ENCODE measurements at places on chromosomes 5 and 9.

- DNase-seq = no peak
Measured at GRCh38 chr9:84593352-84593751, 76.2 kb upstream of the NTRK2 start.

- no peak for DNase-seq
Measured at GRCh38 chr9:129669946-129670345, 4.5 kb downstream of the PRRX2 start.

GRCh38 chr5:80240368-80240986 is 15.4 kb downstream of the SERINC5 start:
- DNase-seq = no peak

GRCh38 chr5:97047076-97047475 is 95.3 kb downstream of the LIX1 start:
- no peak for DNase-seq

DNA sequence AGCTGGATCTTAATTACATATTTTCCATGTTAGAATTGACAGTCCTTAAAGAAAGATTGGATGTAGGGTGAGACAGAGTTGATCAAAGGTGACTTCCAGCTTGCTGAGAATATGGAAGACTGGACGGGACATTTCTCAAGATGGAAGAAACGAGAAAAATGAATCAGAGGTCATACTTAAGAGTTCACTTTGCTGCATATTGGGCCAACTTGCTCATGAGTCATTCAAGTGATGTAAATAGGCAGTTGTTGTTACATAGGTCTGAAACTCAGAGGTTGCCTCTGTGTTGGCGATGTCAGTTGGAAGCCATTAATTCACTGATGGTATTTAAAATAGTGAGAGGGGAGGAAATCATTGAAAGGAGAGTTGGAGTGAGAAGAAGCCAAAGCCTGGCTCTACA is 132.8 kb downstream of the CD180 start:
- peak; percentile 63 for DNase-seq

- DNase-seq = no peak
Measured at GRCh38 chr5:32707418-32707997, 3.6 kb upstream of the NPR3 start.

GRCh38 chr5:76339919-76340318 is 63.2 kb upstream of the IQGAP2 start:
- DNase-seq = no peak

- no peak for DNase-seq
Measured at GRCh38 chr5:57725658-57726504, 243.3 kb upstream of the ACTBL2 start.

DNA sequence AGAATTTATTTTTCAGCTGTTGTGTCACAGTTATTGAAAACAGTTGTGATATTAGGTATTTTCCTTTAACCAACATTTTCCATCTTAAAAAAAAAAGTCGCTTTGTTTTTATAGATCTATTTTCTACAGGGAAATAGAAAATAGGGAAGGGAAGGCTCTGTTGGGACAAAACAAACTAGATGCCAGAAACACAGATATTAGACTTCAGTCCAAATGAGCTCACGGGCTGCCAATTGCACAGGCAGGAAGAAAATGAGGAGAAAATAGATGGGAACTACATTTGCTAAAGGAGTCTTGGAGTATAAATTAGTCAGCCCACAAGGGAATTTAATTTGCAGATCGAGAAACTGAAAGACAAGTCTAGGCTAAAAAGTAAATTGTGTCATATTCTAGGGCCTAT is 21.4 kb upstream of the ISOC1 start:
- no peak for DNase-seq

GRCh38 chr5:119411361-119412278 is 40.7 kb upstream of the HSD17B4 start:
- peak; percentile 41 for DNase-seq

DNA sequence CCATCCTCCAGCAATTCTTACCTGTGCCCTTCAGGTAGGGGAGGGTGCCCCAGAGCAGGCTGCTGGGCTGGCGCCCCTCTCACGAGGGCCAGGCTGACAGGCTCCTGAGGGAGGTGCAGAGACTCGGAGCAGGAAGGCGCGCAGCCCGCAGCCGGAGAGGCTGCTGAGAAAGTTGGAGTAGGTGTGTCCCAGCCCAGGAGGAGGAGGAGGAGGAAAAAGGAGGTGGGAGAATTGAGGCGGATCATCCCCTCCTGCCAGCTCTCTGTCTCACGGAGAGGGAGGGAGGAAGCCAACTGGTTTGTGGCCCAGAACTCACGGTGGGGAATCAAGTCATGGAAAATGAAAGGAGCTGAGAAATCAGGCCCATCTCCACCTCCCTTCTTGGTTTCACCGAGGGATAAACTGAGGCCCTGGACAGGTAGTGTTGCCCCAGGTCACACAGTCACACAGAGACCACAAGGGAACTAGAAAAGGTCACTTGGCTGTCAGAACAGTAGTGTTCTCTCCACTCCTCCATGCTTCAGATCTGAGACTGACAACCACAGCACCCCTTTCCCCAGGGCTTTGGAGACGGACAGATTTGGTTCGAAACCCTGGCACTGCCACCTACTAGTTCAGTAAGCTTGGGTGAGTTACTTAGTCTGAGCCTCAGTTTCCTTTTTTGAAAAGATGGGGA is at the start of gene FAT2:
FAT2 (minus strand) TSS at position 188 of the 676 bp plus-strand sequence. CDS start 22,400 bp downstream, outside the sequence.
- no peak for DNase-seq

Measured in pulmonary artery endothelial cell (primary cell).